ENCODE measurements at places on chromosomes 11 and 22.

DNA sequence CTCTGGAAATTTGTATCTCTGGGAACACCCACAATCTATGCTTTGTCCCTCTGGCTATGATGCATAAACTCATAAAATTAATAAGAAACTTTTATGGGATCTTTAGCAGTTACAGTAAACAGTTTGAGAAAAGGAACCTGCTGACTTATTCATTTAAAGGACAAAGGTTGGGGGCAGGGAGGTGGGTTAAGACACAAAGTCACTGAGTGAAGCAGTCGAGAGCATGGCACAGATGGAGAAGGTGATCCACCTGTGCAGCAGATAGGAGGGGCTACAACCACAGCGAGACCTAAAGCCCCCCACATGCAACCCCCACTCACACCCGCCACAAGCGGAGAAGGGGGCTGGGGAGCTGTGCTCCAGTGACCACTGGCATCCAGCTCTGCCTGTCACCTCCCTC, 45.0 kb downstream of the SMCO4 start:
- DNase-seq: no peak

DNA sequence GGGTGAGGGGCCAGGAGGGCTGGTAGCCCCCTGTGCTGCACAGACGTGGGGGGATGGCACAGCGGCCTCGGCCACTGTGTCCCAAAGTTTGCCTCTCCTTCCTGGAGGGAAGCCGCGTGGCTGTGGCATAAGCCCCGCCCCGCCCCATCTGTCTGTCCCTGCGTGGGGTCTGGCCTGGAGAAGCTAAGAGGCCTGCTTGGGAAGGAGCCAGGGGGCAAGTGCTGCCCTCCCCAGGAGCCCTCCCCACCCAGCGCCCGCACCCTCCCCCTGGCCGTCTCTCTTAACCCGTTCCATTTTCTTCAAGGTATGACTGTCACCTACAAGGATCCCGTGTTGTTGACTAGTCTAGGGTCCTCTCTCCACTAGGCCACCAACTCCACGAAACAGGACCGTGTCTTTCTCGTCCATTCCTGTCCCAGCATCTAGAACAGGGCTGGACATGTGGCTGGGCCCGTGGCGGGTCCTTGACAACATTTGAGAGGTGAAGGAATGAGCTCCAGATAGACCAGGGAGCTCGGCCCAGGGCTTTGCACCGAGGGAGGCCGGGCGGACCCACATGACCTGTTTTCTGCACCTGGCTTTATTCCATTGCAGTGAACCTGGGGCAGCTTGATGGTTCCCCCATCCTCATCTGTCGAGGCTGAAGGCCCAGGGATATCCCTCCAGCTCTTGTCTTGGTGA, 428.0 kb downstream of the TBC1D22A start:
- DNase-seq: no peak

GRCh38 chr11:117874253-117874909, 2.1 kb downstream of the FXYD6 start:
- no peak for DNase-seq

DNA sequence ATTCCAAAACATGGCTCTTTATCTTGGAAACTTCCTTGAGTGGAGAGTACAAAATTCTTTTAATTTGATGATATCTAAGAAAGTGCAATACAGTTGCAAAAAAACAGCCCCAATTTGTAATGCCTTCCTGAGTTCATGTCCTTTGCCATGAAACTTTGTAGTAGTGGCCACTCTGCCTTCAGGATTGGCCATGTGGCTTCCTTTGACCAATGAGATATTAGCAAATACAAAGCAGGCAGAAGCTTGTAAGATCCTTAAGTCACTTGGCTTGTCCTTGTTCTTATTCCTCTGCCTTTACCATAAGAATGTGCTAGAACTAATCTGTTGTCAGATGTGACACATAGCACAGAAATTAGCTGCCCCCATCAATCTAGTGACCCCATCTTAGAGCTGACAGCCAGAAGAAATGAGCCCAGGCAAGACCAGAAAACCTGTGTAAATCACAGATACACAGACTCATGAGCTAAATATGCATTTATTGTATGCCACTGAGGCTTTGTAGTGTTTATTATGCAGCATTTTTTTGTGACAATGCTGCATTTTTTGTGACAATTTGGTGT, 29.8 kb upstream of the BLID start:
- no peak for DNase-seq

- peak; percentile 32 for DNase-seq
Observed at GRCh38 chr11:22920939-22921565, 60.8 kb upstream of the CCDC179 start.
